ENCODE measurements at places on chromosomes 13 and 19.

- no peak for DNase-seq
These were observed 338.0 kb downstream of the TEX29 start for GRCh38 chr13:111658145-111659100.

DNA sequence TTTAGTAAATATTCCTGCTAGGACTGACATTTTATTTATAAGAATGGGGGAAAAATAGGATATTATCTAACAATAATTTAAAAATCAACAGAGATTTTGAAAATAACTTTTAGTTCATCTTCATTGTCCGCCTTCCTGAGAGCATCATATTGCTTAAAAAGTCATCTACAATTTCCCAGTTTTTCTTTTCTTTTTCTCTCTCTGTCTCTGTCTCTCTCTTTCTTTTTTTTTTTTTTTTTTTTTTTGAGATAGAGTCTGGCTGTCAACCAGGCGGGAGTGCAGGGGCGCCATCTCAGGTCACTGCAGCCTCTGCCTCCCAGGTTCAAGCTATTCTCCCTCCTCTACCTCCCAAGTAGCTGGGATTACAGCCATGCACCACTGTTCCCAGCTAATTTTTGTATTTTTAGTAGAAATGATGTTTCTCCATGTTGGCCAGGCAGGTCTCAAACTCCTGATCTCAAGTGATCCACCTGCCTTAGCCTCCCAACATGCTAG lies 276.3 kb downstream of the DACH1 start:
- no peak for DNase-seq

DNA sequence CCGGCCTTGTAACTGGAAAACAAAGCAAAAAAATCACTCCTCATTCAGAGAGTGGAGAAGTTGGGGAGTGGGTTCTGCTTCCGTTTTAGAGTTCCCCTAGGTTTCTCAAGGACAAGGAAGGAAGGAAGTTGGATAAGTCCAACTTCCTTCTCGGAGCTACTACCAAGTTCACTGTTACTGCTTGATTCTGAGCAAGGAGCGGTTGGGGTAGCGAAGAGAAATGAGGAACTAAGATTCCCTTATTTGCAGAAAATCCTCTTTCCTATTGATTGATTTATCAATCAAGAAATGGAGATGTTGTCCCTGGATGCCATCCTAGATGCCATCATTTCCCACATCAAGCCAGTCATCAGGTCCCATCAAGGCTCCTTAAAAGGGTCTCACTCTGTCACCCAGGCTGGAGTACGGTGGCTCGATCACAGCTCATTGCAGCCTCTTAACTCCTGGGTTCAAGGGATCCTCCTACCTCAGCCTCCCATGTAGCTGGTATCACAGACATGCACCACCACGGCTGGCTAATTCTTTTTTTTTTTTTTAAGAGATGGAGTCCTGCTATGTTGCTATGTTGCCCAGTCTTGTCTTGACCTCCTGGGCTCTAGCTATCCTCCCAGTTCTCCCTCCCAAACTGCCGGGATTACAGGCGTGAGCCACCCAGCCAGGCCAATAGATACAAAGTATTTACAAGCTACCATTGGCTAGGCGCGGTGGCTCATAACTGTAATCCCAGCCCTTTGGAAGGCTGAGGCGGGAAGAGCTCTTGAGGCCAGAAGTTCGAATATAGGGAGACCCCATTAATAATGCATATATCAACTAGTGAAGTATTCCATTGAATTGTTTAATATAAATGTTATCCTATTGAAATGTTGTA lies 809 bp upstream of the B9D2 start:
- DNase-seq: no peak

GRCh38 chr19:47240996-47241918 lies 10.3 kb upstream of the BBC3 start:
- peak; percentile 47 for DNase-seq

DNA sequence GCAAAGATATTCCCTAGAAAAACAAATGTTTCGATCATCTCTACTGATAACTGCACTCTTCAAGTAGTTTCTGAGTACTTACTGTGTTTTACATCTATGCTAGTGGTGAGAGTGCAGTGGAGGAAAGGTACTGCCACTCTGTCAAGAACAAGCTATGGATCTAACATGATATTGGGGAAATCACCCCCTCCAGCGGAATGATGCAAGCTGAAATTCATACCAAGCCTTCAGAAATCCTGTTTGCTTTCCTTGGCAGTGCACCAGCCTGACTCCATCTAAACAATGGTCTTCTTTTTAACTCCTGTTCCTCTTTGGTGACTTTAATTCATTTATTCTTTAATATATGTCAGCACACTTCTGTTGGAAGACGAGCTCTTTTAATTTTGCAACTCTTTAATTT lies 238.0 kb downstream of the PCDH9 start:
- DNase-seq: no peak

DNA sequence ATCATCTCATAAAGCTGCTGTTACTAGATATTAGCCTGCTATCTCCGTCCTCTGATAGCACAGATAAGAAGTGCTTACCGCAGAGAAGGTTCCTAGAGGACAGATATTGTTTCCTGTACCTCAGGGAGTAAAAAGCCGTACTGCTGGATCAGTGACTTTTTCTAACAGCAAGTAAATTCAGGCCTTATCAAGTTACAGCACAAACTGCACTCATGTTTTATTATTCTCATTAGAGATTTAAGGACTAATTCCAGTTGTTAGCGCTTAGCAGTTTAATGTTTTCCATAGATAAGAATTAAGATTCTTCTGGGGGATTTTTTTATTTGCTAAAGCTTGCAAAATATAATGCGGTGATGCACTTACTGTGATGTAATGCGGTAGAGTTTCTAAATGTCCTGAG lies 119.0 kb upstream of the OBI1 start:
- no peak for DNase-seq

- no peak for DNase-seq
These were observed 2.5 kb downstream of the IL4I1 start for GRCh38 chr19:49894011-49894664.

DNA sequence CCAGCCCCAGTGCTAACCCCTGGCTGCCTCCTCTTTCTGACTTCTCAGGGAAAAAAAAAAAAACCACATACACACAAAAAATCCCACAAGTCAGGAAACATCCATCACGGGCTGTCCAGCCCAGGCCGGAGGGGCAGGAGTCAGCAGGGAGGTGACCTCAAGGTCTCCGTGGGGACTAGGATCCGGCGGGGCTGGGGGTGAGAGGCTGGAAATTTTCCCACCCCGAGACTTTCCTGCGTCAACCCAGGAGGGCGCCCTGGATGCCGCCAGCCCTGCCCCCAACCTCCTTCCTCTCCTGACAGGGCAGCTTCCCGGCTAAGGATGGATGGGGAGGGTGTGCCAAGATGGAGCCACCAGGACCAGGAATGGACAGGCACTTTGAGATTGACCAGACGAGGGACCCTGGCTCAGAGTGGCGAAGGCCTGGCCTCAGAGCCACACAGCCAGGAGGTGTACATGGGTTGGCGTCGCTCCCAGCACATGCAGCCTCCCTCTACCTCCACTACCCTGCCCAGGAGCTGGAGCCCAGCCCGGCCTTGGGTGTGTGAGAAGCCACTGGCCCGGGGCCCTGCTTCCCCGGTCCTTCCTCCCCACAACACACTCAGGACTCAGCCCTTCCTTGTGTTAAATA lies 33.3 kb downstream of the BLOC1S3 start:
- no peak for DNase-seq

DNA sequence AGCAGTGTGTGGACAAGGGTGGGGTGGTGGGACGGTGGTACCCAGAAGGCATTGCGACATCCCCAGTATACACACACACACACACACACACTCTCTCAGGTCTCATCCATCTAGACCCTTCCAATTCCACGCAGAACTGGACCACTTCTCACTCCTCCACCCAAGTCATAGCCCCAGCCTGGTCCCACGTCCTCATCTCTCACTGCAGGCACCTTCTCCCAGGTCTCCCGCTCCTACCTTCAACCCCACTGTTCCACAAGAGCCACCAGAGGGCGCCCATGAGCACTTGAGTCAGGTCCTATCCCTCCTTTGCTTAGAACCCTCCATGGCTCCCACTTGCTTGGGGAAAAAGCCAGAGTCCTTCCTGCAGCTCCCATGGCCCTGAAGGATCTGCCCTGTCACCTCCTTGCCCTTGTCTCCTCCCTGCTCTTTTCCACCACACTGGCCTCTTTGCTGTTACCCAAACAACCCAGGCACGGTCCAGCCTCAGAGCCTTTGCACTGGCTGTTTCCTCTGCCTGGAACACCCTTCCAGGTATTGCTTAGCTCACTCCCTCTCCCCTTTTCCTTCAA lies 62.6 kb downstream of the IER2 start:
- DNase-seq: no peak

GRCh38 chr19:35317464-35318043 lies 11.4 kb upstream of the CD22 start:
- DNase-seq: no peak

DNA sequence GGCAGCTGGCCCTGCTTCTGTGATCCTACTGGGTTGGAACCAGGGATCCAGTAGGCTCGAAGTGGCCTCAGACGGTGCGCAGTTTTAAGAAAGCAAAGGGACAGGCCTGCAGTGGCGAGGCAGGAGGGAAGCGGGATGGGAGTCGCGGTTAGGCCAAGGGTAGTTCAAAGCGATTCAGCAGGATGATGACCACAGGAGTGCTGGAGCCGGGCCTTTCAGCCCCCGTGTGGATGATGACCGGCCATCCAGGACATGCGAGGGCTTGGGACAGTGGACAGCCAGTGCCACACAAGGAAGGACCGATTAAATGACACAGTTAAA lies 854 bp downstream of the RNASEH2B start:
- no peak for DNase-seq

- no peak for DNase-seq
These were observed 299.0 kb downstream of the KLF12 start for GRCh38 chr13:73835138-73835721.

DNA sequence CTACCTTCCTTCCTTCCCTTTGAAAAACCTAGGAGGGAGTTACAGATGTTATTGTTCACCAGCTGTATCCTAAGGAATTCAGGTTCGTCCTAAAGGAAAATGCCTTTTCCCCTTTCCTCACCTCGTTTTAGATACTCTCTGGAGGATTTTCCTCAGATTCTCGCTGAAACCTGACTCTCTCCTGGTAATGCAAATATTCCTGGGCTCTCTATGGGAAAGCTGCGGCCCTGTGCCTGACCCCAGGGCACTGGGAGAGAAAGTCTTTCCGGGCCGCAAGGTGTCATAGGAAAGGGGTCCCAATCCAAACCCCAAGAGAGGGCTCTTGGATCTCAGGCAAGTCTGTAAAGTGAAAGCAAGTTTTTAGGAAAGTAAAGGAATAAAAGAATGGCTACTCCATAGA lies 13.1 kb upstream of the OR1M1 start:
- DNase-seq: no peak

- DNase-seq: no peak
These were observed 279.4 kb upstream of the ZNF507 start for GRCh38 chr19:32066056-32066455.

DNA sequence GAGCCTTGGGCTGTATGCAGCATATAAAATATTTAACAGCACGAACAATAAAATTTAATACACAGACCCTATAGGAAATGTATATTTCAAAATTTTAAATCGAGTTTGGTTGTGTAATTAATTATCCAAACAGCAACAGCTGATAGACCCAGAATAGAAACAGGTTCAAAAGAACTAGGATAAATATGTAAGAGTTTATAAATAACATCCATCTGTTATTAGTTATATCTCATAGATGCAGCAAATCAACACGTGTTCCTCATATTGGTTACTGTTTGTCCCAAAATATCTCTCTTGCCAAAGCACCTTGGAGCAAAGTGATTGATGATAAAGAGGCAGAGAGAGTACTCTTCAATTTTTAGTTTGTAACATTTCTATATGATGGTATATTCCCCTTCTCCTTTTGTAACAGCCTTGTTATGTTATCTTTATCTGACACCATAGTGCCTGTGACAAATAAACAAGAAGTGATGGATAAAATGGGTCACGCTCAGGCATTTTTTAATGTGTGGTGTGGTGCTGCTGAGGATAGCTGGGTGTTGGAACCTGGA lies 260.6 kb upstream of the NBEA start:
- no peak for DNase-seq

DNA sequence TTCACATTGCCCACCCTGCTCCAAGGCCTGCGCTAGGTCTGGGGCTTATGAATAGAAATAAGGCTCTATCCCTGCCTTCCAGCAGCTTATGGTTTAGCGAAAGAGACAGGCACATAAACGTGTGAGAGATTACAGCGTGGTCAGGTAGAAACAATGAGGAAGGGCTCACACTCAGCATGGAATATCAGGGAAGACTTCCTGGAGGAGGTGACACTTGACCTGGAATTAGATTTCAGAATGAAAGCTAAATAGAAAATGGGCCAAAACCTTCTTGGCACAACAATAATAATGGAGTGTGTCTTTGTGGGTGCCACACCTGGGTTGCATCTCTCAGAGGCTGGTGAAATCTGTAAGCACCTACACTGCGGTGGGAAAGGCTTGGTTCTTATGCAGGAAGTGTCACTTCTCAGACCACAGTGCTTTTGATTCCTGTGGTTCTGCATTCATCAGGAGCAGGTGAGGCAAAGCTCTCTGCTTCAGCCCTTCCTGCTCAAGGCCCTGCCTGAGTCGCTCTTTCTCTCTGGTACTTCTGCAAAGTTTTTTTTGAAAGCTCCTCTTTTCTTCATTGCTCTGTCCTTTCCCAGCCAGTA lies 430.3 kb downstream of the ZNF536 start:
- no peak for DNase-seq

DNA sequence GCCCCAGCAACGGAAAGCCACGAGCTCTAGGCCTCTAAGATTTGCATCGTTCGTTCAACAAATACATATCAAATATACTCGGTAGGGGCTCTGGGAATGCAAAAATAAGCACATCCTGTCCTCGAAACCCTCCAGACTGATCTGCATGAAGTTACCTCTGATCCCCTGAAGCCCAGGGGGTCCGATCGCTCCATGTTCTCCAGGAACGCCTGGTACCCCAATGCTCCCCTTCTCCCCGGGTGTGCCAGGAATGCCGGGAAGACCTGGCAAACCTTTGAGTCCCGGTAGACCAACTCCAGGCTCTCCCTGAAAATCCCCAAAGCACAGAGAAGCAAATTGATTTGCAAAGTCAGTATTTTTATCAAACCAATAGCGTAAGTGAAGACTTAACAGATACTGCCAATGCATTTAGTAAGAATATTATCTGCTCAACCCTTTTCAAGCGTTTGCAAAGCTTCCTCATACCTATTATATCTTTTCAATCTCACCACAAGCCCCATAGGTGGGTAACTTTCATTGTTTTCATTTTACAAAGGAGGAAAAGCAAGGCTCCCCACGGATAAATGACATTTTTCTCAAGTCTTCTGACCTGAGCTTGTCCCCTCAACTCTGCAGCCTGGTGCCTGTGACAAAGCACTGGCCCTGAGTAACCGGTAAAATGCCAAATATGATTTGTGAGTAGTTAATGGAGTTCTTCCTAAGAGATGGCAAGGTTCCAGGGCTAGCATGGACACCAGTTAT lies 127.7 kb downstream of the COL4A1 start:
- DNase-seq: no peak
